Activated CD8-positive, alpha-beta memory T cell treated with anti-CD3 and anti-CD28 coated beads for 24 hours (primary cell): ENCODE measurements at places on chromosomes 16 and 17.

- DNase-seq = no peak
Observed at GRCh38 chr17:41777574-41778188, 8.8 kb downstream of the JUP start.

- no peak for DNase-seq
Observed at GRCh38 chr17:10608244-10608643, 48.9 kb downstream of the MYH3 start.

DNA sequence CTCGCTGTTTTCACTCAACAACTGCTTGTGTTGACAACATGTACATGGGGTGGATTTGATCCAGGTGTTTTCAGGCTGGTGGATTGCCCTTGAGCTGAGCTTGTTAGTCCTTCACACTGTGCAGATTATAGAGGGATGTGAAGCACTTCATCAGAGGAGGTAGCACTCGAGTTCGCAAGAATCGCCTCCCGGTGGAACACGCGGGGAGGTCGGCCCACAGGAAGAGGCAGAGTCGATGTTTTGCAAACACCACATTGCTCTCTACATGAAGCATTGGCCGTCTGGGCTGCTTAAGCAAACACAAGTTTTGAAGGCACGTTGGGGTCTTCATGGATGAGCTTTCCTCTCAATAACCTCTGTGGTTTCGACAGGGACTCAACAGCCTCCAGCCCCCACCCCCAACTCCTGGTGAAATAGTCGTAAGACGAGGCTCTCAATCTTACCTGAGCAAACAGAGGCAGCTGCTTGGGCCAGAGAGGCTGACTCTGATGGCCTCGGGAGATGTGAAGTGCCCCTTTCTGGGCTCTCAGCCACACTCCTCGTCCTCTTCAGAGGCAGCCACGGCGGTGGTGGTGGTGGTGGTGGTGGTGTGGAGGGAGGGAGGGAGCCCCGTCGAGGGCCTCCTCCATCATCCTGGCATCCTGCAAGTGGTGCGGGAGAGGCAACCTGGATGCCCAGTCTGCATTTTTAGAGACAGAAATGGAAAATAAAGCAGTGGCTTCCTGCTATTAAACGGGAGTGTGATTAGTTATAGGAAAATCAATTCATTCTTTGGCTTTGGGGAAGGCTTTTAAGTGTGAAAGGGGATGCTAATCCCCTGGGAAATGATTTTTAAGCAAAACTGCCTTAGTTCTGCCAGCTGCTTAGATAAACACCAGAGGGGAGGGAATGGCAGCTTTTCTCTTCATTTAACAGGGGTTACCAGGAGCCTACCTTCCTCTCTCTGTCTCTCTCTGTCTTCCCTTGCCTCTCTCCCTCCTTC is 552.5 kb upstream of the EEF2KMT start:
- no peak for DNase-seq

DNA sequence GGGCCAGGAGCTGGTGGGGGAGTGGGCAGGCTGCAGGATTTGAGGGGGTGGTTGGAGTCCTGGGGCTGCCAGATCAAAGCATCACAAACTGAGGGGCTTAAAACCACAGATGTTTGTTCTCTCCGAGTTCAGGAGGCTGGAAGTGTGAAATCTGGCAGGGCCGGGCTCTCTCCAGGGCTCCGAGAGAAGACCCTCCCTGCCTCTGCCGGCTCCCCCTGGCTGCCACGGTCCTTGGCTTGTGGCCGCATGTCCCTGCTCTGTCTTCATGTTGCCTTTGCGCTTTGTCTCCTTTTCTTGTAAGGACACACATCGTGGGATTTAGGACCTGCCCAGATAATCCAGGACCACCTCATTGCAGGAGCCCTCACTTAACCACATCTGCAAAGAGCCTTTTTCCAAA is 139.8 kb upstream of the GSE1 start:
- no peak for DNase-seq

GRCh38 chr17:43722870-43723665 is 35.5 kb downstream of the SOST start:
- DNase-seq = no peak

- peak; percentile 72 for DNase-seq
Observed at GRCh38 chr17:47663912-47664623, 14.3 kb downstream of the KPNB1 start.
